Left forelimb (tissue), 1 donor: ENCODE measurements at places on chromosomes 2 and 18.

- DNase-seq = no peak
These were observed 324.5 kb upstream of the THUMPD2 start for GRCh38 chr2:40103590-40103989.

- no peak for DNase-seq
These were observed 460.4 kb downstream of the MBD2 start for GRCh38 chr18:53764086-53764485.

GRCh38 chr18:55430026-55430425, 158.0 kb downstream of the TCF4 start:
- DNase-seq = no peak

DNA sequence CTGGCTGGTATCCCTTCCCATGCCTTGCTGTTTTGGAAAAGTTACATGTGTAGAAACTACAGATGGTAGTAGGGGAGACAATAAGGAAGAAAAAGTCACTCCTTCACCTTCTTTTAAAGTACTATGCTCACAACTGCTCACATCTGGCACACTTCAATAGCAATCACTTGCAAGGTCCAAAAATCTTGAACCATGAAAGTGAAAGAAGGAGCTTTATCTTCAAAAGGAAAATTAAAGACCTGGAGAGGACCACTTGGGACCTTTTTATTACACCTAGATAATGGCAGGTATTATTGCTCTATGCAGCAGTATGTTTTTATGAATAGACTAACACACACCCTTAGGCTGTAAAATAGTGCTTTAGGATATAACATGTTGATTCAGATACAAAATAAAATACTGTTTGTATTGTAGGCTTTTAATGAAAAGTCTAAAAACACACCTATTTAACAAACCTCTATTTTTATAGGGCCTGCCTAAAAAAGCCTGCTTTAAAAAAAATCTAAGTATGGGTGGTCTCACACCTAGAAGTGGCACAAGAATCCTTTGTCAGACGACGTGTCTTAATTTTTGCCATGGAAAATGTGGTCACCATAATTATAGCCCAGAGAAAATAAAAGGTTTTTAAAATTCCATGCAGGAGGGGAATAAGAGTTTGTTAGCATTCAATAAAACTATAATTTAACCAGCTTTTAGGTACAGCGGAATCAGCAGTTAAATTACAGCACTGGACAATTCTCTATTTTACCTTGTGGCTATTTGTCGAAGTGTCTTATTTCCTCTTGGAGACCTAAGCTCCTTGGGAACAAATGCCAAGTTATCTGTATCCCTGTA, 124.0 kb downstream of the BCL2 start:
- no peak for DNase-seq

DNA sequence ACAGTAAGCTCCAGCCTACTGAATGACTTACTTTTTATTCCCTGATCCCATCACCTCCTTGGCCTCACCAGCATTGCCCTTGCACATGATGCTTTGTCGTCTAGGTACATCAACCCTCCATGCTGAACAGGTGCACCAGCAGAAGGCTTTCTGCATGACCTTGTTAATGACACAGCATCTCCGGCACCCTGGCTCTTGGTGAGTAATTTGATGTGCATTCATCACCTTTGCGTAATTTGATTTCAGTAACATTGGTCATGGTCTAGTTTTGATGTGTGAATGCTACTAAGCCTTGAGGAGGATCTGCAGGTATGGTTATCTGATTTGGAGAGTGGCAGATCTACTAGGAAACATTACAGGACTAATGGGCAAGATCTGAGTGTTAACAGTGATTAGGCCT, 103.6 kb downstream of the STK39 start:
- DNase-seq = no peak

GRCh38 chr2:149055751-149056150, 17.3 kb downstream of the LYPD6B start:
- DNase-seq = no peak

GRCh38 chr18:8938817-8939216, 163.7 kb upstream of the NDUFV2 start:
- no peak for DNase-seq

- no peak for DNase-seq
These were observed 139.3 kb downstream of the KLHL29 start for GRCh38 chr2:23524261-23524706.

DNA sequence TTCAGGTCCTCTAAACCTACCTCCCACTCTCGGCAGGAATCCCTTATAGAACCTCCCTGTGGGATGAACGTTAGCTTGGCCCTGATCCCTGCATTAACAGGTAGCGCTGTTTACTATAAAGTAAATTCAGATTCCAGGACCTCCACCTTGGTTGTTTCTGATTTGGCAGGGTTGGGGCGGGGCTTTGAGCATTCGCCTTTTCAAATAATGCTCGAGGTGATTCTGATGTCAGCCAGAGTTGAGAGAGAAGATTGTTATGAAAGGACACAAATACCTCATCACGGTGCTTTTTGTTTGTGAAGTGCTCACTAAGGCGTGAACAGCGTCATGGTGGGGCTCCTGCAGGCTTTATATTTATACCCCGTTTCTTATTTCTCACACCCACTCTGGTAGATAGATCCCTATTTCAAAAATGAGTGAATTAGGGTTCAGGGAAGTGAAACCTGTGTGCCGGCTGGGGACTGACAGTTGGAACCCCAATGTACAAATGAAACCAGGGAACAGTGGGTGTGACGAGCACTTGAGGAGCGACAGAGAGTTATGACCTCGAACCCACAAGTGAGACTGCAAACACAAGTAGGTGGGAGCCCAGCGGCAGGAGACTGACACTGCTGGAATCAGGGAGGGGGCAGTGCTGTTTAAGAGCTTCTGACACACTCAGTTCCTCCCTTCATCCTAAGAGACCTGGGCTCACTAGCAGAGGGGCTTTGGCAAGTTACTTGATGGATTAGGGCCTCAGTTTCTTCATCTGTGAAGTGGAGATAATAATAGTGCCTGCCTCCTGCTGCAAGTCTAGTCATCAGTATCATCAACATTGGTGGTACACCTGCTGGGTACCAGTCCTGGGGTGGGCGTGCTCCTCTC, 14.2 kb upstream of the CXCR4 start:
- DNase-seq = no peak

- no peak for DNase-seq
These were observed 46.7 kb downstream of the GPC1 start for GRCh38 chr2:240482141-240482540.

GRCh38 chr2:112849956-112850355, 13.4 kb upstream of the IL1B start:
- no peak for DNase-seq

- DNase-seq = no peak
These were observed 68.8 kb downstream of the MAPRE2 start for GRCh38 chr18:35110059-35110458.

DNA sequence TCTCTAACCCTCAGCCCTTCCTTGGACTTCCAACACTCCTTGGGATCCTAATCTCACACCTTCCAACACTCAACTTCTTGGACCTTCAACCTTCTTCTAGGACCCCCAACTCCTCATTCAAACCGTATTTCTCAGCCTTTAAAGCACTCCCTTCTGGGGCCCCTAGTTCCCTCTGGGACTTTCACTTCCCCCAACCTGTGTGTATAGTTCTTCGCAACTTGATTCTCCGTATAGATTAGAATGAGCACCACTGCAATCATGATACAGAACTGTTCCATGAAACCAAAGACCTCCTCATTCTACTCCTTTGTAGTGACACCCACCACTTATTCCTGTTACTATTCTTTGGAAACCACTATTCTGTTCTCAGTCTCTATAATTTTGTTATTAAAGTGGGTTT, 62.0 kb upstream of the NFU1 start:
- DNase-seq = no peak

GRCh38 chr2:149329489-149330126, 779 bp upstream of the LYPD6 start:
- DNase-seq = peak; percentile 71

DNA sequence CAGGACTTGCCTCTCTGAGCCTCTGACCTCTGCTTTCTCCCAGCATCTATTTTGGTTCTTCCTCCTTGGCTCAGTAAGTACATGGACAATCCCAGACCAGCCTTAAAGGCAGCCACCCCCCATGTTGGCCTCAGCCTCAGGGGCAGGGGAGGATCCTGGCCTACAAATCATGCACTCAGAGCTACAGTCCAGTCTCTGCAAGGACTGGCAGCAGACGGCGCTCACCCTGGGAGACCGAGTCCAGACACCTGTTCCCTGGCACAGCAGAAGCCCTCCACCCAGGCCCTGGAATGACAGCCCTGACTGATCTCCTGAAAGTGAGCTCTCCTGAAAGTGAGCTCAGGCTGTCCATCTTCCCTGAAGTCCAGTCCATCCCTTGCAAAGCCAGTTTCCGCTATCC, 25.7 kb upstream of the PTPN4 start:
- no peak for DNase-seq

DNA sequence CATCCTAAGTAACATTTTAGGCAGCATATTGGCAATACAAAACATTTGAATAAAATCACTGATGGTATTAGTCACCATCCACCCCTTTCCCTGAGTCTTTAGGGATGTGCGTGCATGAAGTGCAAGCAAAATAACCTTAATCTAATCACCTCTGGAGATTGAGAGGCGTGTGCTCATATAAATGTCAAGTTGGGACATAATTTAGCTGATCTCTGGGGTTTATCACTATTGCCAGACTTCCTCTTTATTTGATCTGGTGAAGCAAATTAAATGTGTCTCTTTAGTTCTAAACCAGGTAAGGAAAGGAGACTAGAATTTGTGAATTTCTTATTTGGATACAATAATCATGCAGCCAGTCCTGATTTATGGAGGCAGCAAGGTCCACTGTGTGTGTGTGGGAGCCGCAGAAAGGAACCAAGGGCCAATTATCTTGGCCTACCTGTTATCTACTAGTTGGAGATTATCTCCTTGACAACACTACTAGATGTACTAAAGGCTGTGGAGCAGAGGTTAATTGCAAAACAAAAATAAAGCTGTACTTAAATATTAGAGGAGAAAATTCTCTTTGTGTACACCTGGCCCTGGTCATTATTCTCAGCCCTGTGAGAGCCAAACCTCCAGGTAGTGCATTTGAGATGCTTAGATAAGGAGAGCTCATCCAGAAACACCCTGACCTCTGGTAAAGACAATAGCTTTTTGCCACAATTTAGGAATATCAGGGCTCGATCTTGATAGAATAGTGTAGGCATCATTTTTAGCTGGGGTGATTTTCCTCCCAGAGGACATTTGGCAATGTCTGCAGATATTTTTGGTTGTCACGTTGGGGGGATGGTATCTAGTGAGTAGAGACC, 78.2 kb downstream of the HRH4 start:
- no peak for DNase-seq

DNA sequence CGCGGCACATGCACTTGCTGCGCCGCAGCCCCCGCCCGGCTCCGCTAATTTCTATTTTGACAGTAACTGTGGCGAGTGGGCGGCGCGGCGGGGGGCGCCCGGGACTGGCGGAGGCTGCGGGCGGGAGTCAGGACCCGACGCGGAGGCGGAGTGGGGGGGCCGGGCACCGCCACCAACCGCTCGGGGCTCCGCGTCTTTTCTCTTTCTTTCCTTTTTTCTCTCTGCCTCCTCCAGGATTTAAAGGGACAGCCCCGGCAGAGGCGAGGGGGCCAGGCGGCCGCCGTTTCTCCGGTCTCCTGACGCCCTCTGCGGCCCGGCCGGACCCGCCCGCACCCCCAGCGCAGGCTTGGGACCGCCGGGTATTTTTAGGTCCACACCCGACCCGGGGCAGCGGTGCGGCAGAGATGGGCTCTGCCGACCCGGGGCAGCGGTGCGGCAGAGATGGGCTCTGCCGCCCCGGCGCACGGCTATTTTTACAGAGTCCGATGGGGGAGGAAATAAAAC, 460 bp upstream of the ZBTB7C start:
- DNase-seq = no peak

GRCh38 chr2:143132355-143132754, 3.1 kb downstream of the ARHGAP15 start:
- DNase-seq = no peak

GRCh38 chr2:239201531-239201876, 199.3 kb downstream of the HDAC4 start:
- no peak for DNase-seq

GRCh38 chr2:239369631-239370161, 31.1 kb downstream of the HDAC4 start:
- DNase-seq = no peak

GRCh38 chr2:41695198-41696113, 352.4 kb upstream of the PKDCC start:
- DNase-seq = no peak

- DNase-seq = no peak
These were observed 5.3 kb upstream of the G6PC2 start for GRCh38 chr2:168895771-168896170.

DNA sequence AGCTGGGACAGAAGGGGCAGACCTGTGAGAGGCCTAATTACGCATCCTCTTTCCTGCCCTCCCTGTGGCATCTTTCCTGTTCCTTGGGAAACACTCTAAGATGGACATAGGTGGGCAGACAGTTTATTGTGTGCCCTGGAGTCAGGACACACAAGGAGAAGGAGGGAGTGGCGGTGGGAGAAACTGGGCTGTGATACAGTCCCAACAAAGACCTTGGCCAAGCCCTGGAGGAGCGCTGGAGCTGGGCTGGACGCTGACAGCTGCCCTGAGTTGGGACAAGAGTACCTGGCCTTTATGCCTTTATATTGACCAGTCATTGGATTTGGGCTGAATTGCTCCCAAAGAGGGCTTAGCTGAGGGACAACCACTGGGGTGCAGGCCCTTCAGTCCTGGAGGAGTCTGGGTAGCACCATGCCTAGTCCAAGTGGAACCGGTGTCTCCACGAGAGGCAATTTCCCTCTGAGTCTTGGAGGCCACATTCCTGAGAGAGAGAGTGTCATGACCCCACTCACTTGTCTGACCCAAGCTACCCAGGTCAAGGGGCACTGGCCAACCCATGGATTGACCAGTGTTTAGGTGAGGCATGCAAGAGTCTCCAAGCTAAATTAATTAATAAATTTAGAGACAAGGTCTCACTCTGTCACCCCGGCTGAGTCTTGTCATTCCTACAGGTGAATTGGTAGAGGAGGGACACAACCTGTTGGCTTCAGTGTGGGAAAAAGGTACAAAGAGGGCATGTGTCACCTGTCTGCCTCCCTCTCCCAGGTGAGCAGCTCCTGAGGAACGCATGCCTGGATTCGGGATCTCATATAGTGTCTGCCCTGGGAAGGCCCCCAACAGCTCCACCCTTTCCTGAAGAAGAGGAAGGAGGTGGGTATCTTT, 107.1 kb upstream of the ST3GAL5 start:
- no peak for DNase-seq

- no peak for DNase-seq
These were observed 28.1 kb downstream of the FOSL2 start for GRCh38 chr2:28420722-28421121.

DNA sequence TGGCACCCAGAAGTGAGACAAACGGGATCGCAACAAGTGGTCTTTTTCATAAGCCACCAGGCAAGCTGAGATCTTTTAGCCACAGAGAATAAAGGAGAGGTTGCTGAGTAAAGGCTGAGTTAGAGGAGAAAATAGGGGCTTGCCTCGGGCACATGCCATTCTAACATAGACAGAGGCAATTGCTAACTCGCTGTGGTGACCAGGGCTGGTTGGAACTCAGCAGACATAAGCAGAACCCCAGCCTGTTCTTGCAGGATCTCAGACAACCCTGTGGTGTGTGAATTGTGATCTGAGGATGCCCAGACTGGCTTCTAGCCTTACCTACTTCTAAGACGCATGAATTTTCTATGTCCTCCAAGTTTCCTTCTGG, 300.2 kb downstream of the CDCA7 start:
- no peak for DNase-seq
